ENCODE measurements at places on chromosomes 12 and 14.
A peak's percentile ranks its signal among the peaks of the same experiment; 100 is the strongest.

DNA sequence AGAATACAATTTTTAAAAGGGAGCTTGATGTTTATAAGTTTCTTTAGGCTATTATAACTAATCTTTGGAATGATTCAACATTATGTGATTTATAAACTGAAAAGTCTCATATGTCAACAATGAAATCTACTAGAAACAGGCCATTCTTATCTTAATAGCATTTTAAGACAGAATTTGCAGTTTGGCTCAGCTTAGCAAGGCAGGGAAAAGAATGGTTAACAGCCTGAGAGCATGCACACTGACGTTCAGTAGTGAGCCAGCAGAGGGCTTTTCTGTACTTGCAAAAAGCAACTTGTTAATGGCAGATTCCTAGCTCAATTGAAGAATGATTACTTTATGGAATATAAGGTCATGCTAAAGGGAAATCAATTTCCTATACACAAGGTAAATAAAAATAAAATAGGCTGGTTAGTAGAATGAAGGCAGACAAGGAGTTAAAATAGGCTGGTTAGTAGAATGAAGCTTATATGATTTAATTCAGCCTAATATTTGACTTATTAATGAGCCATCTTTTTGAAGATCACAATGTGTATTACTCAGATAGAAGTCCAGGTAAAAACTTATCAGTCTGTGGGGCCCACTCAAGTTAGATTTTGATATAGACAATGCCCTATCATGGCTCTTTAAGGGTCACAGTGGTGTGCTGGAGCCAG lies 95.9 kb downstream of the OTOGL start:
- no peak for DNase-seq

GRCh38 chr12:68959891-68960464 lies 27.0 kb upstream of the CPM start:
- no peak for DNase-seq

DNA sequence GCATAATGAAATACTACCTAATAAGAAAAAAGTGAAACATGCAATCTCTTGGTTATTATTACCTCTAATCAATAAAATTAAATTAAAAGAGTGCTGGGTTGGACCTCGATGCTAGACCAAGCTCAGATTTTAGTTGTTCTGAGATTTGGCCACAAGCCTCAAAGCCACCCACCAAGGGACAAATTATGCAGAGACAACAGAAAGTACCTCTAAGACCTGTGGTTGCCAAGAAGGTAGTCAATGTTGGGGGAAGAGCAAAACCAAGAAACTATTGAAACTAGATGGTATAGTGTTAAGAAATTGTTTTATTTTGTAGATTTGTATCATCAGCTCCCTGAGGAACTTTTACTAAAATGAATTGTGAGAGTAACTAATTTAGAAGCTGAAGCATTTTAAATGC lies 43.8 kb upstream of the ARID2 start:
- no peak for DNase-seq

GRCh38 chr14:38233218-38233617 lies 22.7 kb downstream of the CLEC14A start:
- DNase-seq: no peak

DNA sequence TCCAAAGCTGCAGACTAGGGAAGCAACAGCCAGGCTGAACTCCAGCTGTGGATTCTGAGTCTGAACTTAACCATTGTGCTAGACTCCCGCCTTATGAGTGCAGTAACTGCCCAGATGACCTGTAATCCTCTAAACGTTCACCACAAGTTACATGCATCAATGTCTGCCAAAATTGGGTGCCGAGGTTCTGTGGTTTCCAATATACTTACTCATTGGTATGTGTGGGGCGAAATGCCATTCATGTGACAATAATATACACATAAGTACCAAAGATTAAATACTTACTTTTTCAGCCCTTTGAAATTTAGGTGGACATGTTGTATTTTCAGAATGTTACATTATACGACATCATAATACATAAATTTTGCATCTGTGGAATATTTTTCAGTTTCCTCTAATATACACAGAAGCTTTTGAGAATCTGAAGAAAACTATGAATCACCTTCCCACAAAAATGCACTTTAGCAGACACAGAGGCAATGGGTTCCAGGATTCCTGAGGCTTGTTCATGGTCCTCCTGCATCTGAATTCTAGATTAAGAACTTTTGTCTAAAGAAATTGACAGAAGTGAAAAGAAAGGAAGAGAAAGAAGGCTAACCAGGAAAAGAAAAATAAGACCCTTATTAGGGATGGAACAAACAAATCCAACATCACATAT lies 31.7 kb downstream of the GRIP1 start:
- no peak for DNase-seq

DNA sequence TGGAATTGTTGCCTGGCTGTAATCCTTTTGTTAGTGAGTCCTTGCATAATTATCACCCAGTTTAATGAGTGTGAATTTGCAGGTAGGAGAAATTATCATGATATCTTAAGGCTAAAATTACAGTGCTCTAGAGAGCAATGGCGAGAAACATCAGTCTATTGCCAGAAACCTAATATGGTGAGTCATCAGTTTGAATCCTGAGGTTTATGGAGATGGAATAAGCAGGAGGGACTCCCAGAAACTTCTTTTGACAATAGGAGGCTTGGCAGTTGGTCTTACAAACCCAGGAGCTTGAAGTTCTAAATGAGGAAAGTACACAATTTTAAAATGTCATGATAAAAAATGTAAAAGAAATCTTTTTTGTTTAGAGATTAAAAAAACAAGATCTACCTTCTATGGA lies 31.5 kb upstream of the CRADD start:
- no peak for DNase-seq

DNA sequence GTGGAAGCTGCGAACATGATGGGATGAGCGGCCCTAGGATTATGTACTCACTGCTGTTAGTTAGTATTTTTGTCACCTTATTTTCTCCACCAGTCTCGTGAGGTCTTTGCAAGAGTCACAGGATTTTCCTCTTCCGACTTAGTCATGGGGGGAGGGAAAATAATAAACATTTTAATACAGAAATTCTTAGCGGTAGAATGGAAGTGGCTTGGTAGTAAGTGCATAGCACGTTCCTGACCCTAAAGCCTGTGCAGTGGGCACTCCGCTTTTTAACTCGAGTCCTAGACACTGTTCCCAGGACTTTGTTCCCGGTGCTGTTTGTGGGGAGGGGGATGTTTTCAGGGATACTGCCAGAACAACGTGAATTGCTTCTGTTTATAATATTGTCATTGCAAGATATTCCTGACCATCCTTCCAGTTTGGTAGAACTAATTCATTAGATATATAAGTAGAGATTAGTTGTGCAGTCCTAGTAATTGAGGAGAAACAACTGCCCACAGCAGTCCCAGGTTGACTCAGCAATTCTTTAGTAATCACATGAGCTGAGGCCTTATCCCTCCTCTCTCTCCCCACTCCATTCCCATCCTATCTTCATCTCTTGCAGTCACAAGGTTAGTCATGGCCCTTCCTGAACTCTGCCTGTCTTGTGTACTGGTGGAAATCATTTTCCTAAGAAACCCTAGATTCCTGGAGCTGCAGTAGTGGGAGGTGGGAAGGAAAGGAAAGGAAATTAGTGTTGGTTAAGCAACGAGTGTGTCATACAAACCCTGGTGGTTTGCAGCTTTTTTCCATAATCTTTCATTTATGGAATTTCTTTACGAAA lies 799 bp downstream of the SLC38A6 start:
- no peak for DNase-seq

- peak; percentile 54 for DNase-seq
These were observed 26.5 kb upstream of the ACTN1 start for GRCh38 chr14:69005432-69006148.

DNA sequence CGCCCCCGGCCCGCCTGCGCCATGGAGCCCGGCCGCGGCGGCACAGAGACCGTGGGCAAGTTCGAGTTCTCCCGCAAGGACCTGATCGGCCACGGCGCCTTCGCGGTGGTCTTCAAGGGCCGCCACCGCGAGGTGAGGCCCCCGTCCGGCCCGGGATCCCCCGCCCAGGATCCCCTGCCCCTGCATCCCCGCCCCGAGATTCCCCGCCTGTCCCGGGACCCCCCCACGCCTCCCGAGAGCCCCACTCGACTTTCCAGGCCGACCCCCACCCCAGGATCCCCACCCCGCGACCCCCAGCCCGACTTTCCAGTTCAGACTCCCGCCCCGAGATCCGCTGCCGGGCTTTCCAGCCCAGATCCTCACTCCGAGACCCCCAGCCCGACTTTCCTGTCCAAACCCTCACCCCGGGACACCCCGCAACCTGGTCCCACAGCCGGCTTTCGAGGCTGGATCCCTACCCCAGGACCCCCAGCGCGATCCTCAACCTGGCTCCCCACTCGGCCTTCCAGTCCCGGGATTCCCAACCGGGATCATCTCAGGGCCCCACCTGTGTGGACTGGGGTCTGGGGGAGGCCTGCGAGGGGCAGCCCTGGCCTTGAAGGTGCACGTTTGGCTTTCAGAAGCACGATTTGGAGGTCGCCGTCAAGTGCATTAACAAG lies 688 bp downstream of the ULK1 start:
- no peak for DNase-seq

- no peak for DNase-seq
These were observed 126.3 kb upstream of the DYRK2 start for GRCh38 chr12:67522222-67522621.

DNA sequence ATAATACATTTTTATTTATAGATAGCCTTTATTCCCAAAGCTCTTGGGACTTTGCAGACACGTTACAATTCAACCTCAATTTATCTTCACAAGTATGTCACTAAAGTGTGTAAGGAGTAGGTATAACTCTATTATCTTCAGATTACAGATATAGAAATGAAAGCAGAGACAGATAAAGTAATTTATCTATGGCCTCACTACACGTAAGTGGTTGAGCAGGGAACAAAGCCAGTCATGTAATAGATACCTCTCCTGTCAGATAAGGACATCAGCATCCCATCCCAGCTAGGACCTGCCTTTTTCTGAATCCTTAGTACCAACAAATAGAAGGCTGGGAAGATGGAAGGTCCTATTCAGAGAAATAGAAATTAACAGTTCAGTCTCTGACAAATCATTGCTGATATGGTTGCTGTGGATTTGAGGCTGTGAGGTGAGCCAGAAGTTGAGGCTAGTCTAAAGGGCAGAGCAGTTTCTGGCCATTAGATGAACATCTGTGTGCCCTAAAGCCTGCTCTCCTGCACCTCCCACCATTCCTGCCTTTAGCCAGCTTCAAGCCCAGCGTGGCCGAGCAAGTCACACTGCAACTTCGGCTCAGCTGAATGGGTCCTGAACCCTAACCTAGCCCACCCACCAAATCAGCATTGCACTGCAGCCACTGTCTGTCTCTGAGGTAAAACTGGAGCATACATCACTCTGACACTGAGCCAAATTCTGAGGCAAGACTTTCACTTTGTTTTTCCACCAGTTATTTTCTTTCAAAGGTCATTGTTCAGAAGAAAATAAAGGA lies 71.1 kb upstream of the PLEKHA5 start:
- no peak for DNase-seq

DNA sequence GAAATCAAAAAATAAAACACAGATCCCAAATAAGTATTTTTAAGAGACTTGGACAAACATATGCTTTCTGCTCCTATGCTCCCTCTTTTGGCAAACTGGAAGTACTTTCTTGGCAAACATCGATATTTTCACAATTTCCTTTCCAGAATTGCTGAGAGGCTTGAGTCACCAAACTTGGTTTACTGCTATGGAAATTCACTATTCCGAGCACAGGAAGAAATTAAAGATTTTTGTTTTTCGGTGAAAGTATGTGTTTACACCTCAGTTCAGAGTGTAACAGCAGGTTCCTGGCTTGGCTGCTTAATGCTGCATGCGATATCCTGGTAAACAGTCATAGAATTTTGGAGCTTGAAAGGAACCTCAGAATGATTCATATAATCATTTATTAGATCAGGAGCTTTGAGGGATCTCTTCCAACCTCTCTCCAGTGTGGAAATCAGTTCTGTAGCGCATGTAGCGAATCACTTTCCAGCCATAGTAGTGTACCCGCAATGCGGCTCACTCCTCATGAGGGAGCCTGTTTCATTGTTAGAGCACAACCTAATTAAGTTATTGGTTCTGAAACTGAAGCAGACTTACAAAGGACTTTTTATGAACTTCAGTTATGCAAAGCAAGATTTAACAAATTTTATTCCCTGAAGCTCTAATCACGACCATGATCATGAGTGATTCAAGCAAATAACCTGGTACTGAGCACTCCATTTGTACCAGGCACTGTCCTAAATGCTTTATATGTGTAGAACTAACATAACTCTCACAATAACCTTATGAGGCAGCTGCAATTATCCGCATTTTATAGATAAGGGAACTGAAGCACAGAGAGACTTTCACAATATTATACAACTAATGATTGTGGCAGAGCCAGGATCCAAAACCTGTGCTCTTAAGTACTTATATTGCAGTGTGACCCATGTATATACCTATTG lies 56.4 kb upstream of the ATP2A2 start:
- no peak for DNase-seq

DNA sequence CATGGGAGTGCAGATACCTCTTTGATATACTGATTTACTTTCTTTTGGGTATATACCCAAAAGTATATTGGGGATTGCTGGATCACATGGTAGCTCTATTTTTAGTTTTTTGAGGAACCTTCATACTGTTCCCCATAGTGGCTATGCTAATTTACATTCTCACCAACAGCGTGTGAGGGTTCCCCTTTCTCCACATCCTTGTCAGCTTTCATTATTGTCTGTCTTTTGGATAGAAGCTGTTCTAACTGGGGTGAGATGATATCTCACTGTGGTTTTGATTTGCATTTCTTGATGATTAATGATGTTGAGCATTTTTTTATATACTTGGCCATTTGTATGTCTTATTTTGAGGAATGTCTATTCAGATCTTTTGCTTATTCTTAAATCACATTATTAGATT lies 44.1 kb upstream of the JDP2 start:
- no peak for DNase-seq

DNA sequence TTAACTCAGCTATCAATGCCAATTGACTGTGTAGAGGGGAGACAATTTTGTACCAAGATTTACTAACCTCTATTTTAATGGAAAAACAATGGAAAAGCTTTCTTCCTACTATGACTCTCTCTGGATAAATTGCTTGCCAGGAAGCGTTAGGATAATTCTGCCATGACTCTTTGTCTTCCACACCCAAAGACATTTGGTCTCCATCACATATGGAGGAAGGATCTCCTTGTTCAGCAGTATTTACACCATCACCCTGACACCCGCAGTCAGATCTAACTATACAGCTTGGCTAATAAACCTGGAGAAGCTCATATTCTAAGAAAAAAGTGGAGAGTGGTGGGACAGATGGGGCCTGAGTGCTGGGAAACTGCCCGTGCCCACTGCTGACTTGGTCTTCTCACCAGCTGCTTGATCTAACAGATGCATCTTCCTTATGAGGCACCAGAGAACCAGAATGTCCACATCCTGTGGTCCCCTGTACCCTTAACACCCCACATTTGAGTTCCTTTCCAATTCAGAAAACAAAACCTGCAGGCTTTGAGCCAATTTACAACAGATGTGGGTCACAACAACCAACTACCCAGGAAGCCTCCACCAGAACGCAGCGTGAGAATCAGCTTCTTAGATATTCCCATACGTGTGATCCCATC lies 154.0 kb downstream of the DAD1 start:
- no peak for DNase-seq

- DNase-seq: no peak
These were observed 171.0 kb downstream of the BTG1 start for GRCh38 chr12:91974541-91975085.

GRCh38 chr12:93484315-93484981 lies 17.1 kb downstream of the MRPL42 start:
- no peak for DNase-seq

- no peak for DNase-seq
These were observed 184.7 kb downstream of the PRKCH start for GRCh38 chr14:61505815-61506809.

All from DMS153 (cell line).